ENCODE measurements at places on chromosomes 11 and 22.
A peak's percentile ranks its signal among the peaks of the same experiment; 100 is the strongest.

- DNase-seq, result no peak
Observed at GRCh38 chr11:43962383-43963278, 20.2 kb downstream of the C11orf96 start.

DNA sequence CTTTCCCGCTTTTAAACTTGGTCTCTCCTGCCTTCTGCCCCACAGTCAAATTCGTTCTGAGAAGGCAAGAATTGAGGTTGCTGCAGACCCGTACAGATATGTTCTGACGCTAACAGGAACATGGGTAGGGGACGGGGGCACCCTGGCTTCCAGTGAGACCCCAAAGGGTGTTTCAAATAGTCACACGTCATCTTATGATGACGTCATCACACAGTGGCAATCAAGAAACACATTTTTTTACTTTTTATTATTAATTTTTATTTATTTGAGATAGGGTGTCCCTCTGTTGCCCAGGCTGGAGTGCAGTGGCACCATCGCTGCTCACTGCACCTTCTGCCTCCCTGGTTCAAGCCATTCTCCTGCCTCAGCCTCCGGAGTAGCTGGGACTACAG lies 22.9 kb upstream of the TESMIN start:
- no peak for DNase-seq

DNA sequence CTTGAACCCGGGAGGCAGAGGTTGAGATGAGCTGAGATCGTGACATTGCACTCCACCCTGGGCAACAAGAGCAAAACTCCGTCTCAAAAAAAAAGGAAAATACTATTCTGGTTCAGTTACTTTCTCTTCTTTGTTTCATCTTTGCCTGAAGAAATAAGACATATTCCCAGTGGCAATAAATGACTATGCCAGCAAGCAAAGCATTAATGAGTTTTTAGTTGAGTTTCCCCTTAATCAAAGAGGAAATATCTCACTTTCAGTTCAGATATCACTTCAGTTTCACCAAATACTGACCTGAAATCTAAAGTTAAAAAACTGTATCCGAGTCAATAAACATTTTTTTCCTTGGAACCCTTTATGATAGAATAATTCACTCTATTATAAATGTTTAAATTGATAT lies 10.4 kb downstream of the PISD start:
- DNase-seq, result no peak

- no peak for DNase-seq
Observed at GRCh38 chr11:128965485-128965884, 22.8 kb upstream of the TP53AIP1 start.

DNA sequence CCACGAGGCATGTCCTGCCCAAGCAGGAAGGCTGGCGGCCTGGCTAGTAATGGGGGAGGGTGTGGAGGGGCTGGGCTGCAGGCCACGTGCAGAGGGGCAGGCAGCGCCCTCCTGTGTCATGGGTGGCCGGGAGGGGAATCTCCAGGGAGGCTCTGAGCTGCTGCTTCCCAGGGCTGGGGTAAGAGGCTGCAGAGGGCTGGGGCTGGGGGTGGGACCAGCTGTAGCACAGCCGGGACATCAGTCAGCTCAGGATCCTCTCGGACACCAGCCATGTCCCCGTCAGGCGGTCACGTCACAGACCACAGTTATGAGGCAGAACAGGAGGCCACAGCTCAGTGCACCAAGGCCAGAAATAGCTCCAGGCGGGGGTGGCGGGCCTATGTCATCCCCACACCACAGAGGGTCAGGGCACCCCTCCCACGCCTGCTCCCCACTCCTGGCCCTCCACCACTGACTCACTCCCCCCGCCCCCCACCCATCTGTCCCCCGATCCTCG lies 21.1 kb downstream of the RTN4R start:
- DNase-seq, result peak; percentile 22

DNA sequence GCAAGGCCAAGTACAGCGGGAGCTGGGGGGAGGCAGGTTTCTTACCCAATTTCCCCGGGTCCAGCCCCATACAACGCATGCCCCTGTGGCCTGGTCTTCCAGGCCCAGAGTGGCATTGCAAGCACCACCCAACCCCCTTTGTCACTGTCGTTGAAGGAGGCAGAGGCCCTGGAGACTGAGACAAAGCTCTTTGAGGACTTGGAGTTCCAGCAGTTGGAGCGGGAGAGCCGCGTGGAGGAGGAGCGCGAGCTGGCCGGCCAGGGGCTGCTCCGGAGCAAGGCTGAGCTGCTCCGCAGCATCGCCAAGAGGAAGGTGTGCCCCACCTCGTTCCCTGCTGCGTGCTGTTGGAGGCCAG lies 27.8 kb downstream of the PHLDB1 start:
- DNase-seq, result no peak

DNA sequence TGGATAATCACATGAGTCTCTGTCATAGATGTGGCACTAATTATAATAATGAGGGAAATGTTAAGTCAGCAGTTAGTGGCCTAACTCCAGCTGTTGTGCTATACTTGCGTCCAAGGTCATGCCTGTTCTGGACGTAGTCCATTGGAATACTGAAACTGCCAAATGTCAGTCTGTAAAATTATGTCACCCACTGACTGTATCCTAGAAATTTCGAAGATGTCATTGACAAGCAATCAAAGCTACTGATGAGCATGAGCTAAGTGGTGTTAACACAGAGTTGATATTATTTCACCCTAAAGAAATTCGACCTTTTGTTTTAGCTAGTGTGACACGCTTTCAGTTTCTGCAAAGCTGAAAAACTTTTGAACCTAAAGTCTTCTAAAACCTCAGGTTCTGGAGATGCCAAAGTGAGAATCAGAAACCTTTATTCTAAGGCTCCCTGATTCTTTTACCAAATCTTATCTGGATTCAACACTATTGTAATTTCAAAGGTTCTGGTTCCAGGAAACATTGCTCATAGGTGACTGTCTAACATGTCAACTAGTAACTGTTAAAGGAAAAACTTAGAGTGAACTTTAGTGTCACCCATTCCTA lies 14.9 kb upstream of the ME3 start:
- DNase-seq, result no peak

DNA sequence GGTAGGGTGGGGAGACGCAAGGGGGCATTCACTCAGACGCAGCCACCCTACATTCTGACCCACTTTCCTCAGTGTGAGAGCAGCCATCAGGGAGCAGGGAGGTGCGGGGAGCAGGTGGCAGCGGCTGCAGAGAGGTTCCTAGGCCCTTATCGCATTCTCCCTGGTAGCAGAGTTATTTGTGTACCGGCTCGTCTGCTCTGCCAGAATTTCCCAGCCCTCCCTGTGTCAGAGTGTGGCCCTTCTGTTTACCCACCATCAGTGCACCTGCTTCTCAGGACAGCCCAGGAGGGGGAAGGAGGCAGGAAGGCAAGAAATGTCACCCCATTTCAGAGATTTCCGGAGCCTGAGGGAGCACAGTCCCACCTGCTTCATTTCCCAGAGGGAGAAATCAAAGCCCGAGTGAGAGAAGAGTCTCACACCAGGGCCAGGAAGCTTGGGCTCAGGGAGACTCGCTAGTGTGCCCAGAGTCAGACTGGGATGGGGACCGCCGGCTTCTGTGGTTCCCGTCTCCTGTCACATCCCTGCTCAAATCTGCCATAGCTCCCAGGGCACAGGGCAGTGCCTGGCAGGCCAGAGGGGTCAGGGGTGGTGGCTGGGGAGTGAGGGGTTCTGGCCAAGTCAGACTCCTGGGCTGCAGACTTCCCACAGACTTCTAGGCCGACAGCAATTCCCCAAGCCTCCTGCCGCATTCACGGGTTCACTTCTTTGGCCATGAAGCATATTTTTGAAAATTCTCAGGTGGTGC lies 49.7 kb downstream of the ARRB1 start:
- DNase-seq, result no peak

- no peak for DNase-seq
Observed at GRCh38 chr11:111336582-111337256, 38.4 kb downstream of the POU2AF3 start.

- DNase-seq, result no peak
Observed at GRCh38 chr11:63680834-63681320, 423 bp upstream of the RTN3 start.

GRCh38 chr22:42450862-42451261 lies 18.7 kb upstream of the NFAM1 start:
- DNase-seq, result no peak

- DNase-seq, result no peak
Observed at GRCh38 chr11:115334932-115335788, 169.1 kb downstream of the CADM1 start.

GRCh38 chr11:118049771-118050170 lies 27.1 kb upstream of the TMPRSS4 start:
- DNase-seq, result no peak

GRCh38 chr11:34449013-34449412 lies 10.3 kb downstream of the CAT start:
- DNase-seq, result no peak

DNA sequence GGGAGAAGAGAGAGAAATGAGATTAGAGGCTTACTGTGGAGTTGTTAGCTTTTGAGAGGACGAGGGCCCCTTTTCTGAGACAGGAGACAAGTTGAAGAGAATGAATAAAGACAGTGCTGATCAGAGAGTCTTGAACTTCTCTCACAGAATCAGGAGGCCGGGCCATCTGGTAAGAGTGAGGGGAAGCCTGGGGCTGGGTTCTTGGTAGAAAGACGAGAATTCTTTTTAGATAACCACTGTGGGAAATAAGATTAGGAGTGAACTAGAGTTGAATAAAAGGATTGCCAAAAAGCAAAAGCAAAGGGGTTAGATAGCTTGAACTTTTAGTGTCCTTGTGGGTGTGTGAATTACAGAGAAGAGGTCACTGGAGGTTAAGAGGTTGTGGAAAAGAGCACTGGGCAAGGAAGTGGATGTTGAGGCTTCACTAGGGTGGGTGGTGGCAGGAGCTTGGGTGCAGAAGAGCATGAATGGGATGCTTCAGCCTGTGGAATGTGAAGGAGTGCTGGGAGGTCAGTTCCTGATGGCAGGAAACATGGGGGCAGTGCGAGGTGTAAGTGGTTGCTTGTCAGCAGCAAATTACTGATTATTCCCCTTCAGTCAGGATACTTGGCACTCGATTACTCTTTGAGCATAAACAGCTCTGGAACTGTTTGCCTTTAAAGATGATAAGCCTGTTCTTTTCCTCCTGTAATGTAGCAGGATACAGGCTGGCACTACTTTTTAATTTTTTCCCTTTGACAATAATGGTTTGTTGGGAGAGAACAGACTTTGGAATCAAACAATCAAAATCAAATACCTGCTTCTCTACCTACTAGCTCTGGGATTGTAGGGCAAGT lies 98.3 kb downstream of the ARHGAP42 start:
- no peak for DNase-seq

GRCh38 chr11:69166218-69167115 lies 10.7 kb downstream of the SMIM38 start:
- no peak for DNase-seq

DNA sequence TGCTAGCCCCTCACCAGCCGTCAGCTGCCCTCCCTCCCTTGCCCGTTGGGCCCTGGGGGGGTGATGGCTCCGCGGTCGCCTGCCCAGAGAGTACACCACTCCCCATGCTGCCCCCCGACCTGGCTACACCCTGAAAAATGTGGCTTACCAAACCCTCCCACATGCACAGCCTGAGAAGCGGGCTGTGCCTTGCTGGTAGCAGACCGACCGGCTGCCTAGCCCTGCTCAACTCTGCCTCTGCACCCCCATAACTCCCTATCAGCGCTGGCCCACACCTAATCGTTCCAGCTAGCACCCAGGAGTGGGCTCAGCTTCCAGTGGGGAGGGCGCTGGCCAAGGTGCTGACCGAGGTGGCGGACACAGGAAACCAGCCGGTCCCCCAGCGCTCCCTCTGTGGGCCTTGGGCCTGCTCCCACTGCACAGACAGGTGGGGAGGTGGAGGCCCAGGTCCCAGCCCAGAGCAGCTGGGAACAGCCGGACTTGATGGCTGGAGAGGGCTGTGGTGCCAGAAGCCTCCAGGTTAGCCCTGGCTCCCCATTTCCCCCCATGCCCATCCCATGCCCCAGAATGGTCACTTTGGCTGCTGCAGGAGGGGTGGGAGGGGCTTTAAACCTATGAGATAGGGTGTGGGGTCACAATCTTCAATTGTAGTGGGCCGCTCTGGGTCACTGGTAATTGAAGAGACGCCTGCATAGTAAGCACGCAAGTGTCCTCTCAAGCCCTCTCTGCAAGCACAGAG lies 32.1 kb upstream of the PRODH start:
- peak; percentile 72 for DNase-seq

DNA sequence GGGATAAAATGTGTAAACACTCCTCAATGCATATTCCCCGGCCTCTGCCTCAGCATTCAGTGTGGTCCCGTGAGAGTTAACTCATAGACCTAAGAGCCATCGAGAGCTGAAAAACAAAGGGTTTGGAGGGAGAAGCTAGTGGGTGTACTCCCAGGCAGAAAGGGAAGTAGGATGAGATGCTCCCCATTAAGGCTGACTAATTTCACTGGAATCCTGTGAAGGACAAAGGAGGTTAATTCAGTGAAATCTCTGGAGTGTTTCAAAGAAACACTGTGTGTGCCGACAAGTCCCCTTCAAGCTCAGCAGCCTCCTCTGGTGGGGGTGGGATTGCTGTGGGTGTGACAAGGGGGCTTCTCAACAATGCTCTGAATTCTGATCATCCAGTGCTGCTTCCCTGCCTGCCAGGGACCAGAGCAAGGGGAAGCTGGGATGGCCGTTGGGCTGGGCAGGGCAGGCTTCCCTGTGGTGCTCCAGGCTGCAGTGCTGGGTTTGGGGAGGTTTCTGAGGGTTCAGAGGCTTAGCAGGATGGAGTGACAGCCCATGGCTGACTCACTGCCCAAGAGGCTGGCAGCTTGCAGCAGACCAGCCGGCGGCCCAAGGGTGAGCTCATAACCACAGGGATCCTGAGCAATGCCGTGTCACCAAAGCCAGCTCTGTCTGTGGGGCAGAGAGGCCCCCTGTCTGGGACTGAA lies 61.4 kb upstream of the BMAL1 start:
- no peak for DNase-seq

GRCh38 chr11:90846628-90847027 lies 623.8 kb upstream of the CHORDC1 start:
- DNase-seq, result no peak

- DNase-seq, result no peak
Observed at GRCh38 chr11:44883277-44883676, 67.4 kb downstream of the TP53I11 start.

DNA sequence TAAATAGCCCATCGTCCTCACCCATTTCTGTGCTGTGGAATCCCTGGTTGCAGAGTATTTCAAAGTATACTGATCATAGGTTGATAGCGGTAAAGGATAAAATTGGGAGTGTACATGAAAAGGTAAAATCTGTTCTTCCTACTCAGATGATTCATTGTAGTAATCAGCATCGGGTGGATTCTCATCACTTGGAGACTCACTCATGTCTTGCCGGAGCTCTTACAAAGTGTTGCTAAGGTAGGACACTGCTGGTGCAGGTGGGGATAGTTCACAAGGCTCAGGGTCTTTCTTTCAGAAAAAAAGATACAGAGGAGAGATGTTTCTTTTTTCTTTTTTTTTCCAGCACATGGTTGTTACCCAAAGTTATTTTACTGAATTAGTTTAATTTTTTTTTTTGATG lies 84.8 kb downstream of the MTNR1B start:
- DNase-seq, result no peak

GRCh38 chr11:113468726-113469345 lies 6.4 kb downstream of the DRD2 start:
- no peak for DNase-seq

DNA sequence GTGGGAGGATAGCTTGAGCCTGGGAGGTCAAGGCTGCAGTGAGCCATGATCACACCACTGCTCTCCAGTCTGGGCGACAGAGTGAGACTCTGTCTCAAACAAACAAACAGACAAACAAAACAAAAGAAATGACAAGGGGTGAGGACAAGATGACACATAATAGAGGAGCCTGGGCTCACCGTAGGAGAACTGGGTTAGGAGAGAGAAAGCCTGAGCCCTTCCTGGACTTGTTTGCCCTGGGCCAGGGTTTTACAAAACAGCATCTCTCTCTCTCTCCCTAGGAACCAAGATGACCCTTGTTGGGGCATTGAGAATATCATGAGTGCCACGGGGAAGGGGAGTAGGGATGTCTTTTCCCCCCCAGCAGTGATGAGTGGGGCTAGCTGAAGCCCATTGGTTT lies 15.7 kb downstream of the ROBO3 start:
- no peak for DNase-seq
